ENCODE measurements at places on chromosomes 3 and 15.

GRCh38 chr3:197746801-197747237, 2.9 kb upstream of the FYTTD1 start:
- DNase-seq = peak; percentile 33

- no peak for DNase-seq
Observed at GRCh38 chr3:78999139-78999538, 768.7 kb downstream of the ROBO1 start.

GRCh38 chr15:51751697-51752683, 593 bp downstream of the TMOD2 start:
- DNase-seq = peak; percentile 43

GRCh38 chr3:134840459-134840858, 45.4 kb downstream of the EPHB1 start:
- no peak for DNase-seq

DNA sequence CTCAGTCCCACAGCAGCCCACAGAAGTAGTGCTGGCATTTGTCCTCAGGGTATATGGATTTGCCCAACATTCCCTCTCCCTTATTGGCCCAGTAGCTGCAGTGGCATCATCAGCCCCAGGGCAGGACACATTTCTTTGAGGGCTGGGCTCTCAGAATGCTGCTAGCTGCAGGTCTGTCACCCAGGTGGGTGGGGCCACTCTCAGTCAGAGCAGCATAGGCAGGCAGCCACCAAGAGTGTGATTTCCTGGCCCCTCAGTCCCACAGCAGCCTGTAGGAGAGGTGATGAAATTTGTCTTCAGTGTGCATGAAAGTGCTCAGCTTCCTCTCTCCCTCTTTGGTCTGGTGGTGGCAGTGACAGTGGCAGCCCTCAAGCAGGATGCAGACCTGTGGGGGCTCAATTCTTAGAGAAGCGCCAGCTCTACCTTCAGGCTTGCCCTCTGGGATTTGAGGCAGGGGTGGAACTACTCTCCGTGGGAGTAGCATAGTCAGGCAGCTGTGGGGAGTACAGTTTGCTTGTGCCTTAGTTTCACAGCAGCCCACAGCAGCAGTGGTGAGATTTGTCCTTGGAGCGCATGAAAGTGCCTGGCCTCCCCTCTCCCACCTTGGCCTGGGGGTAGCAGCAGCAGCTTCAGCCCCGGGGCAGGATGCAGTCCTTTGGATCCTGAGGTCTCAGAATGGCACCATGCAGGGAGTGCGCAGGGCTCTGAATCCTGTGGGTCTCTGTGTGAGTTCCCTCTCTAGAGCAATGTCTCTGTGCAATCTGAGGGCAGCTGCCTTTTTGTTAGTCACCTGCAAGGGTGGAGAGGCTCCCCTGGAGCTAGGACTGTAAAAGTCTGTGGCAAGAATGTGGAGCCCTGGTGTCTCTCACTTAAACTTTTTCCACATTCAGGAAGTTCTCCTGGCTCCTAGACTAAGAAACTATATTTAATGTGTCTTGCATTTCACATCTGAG, 1229.1 kb downstream of the ROBO2 start:
- DNase-seq = no peak

DNA sequence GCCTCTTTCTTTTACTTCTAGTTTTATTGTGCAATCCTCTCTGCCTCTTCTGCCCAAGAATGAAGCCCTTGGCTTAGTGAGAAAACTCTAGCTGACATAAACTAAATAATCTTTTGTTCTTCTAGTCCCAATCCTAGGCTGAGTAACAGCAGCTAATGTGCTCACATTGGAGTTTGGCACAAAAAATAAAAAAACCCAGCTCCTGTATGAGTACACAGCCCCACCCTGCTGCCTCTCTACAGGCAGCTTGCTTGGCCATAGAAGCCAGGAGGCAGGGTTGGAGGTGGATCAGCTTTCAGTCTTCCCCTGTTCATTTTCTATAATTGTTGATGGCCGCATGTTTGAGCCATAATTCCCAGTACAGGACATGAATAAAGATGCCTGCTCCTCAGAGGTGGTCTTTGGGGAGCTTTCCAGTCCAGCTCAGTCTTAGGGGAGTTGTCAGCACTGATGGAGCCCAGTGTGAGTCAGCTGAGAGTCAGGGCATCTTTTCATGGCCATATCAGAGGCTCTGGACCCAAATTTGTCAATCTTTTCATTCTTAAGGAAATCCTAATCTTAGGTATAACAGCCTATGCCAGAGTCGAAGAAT, 46.7 kb downstream of the RTP1 start:
- DNase-seq = no peak

Measured in RPMI7951 (cell line).